ENCODE measurements at places on chromosomes 13 and 19.

DNA sequence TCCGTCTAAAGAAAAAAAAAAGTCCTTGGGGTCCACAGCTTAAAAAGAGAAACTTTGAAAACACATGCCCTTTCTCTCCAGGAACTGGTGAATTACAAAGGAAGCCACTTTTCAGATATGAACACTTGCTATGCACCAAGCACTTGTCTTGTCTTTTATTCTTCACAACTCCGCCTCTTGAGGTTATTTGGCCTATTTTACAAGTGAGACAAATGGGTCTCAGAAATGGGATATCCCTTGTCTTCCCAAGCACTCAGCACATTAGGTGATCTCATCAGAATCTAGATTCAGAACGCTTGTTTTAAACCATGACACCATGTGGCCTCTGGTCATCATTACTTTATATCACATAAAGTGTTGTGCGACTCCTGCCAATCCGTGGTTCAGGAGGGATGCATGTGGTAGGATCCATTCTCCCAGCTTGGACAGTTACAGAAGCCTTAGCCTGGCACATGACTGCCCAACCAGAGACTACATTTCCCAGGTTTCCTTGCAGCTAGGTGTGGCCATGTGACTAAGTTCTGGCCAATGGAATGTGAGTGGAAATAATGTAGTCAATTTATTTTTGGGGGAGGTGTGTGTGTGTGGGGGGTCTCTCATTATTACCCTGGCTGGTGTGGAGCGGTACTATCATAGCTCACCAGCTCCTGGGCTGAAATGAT lies 13.9 kb downstream of the TSKS start:
- DNase-seq, result no peak

DNA sequence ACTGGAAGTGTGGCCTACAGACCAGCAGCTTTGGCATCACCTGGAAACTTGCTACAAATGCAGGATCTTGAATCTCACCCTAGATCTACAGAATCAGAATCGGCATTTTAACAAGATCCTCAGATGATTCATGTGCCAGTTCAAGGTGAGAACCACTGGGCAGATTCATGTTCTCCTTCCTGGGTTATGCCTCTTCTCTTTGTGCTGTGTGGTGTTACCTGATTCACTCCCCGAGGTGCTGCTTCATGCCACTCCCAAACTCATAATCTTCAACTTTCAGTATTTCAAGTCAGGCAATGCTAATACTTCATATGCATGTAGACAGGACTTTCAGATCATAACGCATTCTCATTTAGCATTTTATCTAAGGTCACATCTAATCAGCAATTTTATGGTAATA lies 427.7 kb downstream of the FOXO1 start:
- no peak for DNase-seq

DNA sequence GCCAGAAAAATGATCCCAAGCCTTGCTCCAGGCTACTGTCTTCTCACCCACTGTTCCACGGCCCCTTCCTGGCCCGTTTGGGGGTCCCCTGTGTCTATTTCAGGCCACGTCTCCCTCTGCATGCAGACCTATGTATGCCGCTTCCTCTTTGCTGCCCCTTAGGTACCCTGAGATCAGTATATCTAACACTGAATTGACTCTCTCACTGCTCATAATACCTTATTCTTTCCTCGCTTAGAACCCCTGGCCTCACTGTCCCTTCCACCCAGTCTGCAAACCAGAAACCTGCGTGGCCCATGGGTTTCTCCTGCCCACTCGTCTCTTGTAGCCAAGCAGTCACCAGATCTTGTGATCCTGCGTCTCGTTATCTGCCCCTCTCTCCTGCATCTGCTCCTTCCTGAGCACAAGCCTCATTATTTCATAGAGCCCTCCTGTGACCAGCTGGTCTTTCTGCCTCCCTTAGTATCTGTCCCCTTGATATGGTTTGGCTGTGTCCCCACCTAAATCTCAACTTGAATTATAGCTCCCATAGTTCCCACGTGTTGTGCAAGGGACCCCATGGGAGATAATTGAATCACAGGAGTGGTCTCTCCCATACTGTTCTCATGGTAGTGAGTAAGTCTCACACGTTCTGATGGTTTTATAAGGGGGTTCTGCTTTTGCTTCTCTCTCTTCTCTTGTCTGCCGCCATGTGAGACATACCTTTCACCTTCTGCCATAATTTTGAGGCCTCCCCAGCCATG lies 109.0 kb upstream of the RNF113B start:
- DNase-seq, result no peak

DNA sequence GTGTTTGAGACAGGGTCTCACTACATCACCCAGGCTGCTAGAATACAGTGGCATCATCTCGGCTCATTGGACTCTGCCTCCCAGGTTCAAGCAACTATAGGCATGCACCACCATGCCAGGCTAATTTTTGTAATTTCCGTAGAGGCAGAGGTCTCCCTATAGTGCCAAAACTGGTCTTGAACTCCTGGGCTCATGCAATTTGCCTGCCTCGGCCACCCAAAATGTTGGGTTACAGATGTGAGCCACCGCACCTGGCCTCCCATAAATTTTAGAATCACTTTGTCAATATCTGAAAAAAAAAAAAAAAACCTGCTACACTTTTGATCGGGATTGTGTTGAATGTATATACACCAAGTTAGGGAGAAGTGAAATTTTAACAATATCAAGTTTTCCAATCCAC lies 11.9 kb upstream of the PLEKHF1 start:
- DNase-seq, result no peak

DNA sequence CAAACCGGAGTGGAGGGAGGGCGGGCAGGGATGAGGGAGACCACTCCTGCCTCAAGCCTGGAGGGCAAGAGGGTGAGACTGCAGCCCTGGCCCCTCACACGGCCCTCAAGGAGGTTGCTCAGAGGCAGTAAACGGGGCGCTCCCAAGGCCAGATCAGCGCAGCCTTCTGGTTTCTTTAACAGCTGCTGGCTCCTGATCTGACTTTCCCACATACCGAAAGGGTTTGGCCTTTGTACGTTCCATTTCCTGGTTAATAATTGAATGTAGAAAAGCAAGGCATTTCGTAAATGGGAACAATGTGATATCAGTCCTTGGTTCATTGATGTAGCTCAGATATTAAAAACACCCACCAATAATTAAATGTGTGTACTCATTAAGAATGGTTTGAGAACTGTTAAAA lies 71.5 kb downstream of the GGACT start:
- DNase-seq, result peak; percentile 68

DNA sequence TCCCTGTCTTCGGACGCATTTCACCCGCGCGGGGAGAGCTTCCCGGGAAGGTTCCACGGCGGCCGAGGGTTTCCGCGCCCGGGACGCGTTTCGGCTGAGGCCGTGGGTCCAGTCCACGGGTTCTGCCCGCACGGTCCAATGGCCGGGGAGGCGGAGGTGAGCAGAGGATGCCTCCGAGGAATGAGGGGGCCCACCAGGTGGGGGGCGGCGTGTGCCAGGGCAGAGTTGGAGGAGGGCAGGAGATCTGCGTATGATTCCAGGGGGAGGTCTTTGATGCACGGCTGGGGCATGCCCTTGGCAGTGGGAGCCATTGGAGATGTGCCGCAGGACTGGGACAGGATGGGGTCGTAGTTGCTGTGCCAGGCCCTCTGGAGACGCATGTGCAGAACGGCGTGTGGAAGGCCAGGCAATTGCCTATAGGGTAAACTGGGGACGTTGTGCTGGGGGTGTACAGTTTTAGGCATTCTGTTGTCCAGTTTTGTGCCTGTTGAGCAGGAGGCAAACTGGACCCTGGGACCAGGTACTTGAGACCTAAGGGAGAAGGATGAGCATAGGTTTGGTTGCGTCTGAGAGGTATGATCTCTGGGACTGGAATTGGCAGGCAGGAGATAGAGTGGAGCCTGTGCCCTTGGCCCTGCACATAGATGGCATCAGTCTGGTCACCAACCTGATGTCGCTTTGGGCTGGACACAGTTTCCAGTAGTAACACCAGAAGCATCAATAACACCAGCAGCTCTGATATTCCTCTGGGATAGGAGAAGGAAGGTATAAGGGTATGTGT lies 751 bp downstream of the ZNF584 start:
- DNase-seq, result no peak

- no peak for DNase-seq
These were observed 44.4 kb upstream of the ZNF91 start for GRCh38 chr19:23439623-23440022.

DNA sequence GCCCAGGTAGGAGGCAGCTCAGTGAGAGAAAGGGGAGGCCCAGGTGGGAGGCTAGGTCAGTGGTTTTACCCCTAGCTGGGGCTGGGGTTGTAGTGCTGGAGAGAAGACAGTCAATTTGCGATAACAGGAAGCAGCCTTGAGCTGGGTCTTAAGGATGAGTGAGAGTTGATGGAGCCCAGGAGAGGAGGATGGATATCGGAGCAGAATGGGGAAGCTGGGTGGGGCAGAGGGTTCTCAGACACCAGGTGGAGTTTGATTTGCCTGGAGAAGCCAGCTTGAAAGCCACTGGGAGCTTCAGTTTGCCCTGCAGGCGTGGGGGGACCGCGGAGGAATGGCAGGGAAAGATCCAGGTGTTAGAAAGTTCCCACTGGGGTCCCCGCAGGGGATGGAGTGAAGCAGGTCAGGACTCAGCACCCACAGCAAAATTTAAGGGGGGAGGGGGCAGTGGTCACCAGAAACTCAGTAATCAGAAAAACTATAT lies 836 bp upstream of the CDC42EP5 start:
- no peak for DNase-seq

DNA sequence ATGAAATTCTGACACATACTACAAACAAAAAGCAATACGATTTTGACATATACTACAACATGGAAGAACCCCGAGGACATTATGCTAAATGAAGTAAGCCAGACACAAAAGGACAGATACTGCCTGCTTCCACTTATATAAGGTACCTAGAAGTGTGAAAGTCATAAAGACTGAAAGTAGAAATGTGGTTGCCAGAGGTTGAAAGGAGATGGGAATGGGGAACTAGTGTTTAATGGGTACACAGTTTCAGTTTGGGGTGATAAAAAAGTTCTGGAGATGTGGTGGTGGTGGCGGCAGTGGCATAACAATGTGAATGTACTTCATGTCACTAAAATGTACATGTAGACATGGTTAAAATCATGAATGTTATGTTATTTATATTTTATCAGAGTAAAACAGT lies 12.1 kb upstream of the NDFIP2 start:
- DNase-seq, result no peak

DNA sequence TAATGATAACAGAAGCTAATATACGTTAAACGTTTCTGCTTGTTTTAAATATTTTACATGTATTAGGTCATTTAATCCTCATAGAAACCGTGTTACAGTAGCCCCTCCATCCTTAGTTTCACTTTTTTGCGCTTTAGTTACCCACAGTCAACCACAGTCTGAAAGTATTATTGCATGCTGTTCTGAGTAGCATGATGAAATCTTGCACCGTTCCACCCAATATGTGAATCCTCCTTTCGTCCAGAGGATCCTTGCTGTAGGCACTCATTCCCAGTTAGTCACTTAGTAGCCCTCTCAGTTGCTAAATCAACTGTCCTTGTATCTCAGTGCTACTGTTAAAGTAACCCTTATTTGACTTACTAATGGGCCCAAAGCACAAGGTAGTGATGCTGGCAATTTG lies 257.8 kb downstream of the ENOX1 start:
- DNase-seq, result no peak

- peak; percentile 20 for DNase-seq
These were observed 404 bp downstream of the C19orf44 start for GRCh38 chr19:16496613-16496983.

- peak; percentile 39 for DNase-seq
These were observed 964 bp downstream of the KHSRP start for GRCh38 chr19:6423499-6424194.

DNA sequence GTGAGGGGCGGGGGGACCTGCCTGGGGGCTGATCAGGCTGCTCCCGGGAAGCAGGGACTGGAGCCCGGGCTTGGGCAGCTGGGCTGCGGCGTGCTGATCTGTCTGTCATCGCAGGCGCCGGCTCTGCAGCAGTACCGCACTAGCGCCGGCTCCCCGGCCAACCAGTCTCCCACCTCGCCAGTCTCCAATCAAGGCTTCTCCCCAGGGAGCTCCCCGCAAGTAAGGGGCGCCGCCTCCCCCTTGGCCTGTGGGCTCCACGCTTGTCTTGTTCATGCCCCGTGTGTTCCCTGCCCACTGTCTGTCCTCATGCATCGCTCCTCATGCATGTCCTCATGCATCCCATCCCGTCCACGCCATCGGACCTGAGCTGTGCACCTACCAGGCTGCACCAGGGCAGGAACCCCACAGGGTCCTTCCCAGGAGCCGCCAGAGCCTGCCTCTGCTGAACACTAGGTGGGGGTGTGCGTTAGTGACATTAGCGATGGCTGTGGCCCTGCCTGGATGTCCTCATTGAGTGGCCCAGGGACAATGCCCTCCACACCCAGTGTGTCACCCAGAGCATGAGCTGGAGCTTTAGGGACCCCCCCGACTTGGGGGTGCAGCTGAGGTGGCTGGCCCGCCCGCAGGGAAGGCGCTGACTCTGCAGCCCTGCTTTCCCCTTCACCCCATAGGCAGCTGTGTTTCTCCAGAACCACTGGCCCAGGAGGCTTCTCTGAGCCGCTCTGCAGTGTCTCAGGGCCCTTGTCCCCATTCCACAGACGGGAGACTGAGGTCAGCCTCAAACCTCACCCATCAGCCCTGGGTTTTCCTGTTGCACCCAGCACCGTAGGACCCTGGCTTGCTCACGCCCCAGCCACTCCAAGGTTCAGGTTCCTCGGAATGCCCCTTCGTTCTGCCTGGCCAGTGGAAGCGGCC lies 19.5 kb downstream of the COMP start:
- DNase-seq, result no peak

DNA sequence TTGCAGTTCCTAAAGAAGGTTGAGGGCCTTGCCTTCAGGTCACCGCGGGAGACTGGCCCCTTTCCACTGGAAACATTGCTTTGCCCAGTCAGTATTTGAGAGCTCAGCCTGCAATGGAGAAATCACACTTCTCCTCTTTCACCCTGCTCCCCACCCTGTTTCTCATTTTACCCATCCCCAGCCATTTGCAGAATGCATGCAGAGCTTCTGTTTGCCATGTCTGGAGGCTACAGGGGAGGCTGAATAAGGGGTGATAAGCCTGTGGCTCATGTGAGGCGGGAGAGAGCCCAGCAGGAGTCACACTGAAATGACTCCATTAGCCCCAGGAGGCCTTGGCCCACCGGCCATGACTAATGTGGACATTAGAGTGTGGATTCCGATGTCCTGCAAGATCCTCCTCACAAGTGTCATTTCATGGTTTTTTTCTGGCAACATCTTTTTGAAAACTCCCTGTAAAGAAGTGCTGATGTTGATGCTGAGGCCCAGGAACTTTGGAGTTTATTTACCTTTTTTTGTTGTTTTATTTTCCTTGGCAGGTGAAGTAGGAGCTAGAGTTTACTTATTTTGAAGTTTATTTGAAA lies 6.3 kb downstream of the SPINT2 start:
- DNase-seq, result no peak

DNA sequence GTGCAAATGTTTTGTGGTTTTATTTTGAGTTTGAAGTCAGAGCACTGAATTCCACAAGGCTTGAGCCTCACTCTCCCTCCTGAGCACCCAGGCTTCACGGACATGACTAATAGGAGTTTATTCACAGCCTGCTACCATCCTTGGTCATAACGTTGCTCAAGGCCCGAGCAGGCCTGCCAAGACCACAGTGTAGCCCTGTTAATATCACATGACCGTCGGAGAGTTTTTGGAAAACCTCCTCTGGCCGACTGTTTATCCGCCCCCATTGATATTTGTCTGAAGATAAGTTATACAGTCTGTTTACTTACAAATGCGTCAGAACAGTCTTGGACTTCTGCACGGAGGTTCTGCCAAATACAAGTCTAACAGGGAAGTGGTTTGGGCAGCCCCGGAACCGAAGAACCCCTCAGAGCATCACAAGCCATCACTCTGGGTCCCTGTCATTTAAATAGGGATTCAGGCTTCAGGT lies 89.9 kb downstream of the COL4A2 start:
- DNase-seq, result peak; percentile 77
